ENCODE measurements at places on chromosomes 7 and 10.
A peak's percentile ranks its signal among the peaks of the same experiment; 100 is the strongest.

DNA sequence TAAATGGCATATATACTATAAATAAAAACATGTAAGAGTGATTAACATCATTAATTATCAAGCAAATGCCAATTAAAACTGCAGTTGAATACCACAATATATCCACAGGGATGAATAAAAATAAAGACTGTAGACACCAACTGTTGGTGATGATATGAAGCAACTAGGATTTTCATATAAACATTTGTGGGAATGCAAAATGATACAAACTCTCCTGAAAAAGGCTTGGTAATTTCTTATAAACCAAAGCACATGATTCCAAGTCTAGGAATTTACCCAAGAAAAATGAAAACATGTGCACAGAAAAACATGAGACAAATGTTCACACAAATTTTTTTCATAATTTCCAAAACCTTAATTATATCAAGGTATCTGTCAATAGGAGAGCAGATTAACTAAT is 448.1 kb downstream of the ETV1 start:
- DNase-seq: no peak

DNA sequence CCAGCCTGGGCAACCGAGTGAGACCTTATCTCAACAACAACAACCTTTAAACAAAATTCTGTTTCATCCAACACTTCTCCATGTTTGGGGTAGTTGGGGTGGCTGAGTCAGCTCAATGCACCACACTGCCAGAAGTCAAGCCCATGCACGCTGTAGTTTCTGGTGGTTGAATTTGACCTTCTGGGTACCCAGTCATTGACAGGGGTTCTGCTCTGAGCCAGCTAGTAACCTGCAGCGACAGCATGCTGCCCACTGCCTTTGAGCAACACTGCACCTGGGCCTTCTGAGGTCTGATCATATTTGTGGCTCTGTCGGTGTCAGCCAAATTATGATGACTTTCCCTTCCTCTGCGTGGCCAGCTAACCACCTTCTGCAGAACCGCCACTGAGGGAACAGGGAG is 84.6 kb upstream of the ZNF438 start:
- DNase-seq: no peak

DNA sequence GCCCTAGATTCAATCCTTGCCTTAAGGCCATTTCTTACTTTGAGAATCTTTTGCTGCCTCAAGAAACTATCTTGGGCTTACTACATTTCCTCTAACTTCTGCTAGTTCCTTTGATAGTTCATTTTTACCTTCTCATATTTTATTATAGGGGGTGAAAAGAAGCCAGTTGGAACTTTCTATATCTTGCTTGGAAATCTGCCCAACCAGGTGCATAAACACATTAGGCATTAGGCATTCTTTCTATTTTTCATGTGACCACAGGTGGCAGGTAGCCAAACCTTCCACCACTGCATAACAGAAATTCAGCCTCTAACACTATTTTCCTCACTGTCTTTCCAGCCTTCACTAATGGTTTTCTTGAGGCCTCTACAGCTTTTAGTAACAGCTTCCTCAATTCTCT is 300.0 kb upstream of the SP8 start:
- no peak for DNase-seq

GRCh38 chr7:50333221-50333651 is 28.7 kb downstream of the IKZF1 start:
- peak; percentile 52 for DNase-seq

- no peak for DNase-seq
Observed at GRCh38 chr10:5512881-5513612, 11.7 kb upstream of the CALML3 start.

DNA sequence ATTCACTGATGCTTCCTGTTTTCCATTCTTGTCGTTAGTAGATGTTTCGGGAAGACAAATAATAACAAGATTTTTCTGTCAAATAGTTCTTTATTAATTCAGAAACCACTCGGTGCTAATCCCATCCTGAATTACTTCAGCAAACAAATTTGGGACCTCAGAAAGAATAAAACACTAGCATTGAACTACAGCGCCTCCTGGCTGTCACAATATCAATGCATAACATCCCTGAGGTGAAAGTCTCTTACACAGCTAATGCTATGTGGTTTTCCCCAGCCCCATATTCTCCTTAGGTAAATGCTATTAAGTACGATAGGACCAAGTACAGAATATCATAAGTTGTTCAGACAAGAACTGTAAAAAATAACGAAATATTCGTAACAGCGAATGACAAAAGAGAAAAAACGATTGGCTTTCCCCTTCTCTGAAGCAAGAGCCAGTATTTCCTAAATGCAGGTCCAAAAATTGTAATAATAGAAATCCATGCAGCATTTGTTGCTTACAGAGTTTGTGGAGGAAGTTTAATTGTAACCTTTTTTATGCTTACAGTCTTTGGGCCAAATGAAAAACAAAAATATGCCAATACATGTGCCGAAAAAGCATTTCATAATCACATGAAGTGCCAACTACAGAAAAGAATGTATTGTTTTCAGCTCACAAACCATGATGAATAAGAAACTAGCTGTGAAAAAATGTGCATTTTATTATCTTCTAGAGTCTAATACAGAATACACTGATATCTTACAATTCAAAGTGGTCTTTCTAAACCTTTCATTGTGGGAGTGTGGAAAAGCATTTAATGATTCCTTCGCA is 47.3 kb downstream of the MYPN start:
- peak; percentile 67 for DNase-seq

- no peak for DNase-seq
Observed at GRCh38 chr7:107833684-107834106, 30.7 kb upstream of the SLC26A3 start.

DNA sequence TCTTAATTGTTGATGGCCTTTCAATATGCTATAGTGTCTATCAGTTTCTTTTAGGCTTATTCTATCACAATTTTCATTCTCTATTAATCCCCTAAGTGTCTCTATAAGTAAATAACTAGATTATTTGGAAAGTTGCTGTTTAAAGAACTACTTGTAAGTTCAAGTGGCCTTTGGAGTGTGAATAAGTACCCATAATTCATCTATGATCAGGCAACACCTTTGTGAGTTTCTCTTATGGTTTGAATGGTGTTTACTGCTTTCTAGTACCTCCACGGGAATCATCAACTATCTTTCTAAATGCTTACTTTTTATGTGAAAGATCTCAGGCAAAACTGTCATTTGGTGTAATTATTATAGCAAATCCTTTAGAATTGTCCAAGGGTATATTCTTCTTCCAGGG is 166.7 kb downstream of the POU6F2 start:
- DNase-seq: no peak

DNA sequence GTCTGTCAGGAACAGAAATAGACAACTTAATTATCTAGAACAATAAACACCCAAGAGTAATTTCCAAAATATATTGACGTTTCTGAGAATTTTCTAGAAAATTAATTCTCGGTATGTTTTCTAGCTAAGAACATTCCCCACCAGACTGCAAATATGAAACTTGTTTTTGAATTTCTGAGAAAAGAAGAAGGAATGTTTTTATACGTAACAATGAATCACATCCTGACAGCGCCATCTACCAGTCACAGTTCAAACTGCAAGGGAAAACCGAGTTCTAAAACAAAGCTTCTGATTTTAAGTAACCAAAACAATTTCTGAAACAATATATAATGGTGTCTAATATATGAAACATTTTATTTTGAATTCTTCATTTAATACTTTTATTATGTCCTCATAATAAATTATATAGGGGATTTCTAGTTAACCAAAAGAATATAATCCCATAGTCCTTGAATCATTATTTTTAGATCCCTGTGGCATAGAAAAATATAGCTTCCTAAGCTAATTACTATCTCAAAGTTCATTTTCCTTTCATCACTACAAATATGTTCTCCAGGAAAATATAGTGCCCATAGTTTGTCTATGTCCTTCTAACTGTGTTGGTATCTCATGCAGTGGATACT is 34.5 kb upstream of the MEOX2 start:
- DNase-seq: no peak

DNA sequence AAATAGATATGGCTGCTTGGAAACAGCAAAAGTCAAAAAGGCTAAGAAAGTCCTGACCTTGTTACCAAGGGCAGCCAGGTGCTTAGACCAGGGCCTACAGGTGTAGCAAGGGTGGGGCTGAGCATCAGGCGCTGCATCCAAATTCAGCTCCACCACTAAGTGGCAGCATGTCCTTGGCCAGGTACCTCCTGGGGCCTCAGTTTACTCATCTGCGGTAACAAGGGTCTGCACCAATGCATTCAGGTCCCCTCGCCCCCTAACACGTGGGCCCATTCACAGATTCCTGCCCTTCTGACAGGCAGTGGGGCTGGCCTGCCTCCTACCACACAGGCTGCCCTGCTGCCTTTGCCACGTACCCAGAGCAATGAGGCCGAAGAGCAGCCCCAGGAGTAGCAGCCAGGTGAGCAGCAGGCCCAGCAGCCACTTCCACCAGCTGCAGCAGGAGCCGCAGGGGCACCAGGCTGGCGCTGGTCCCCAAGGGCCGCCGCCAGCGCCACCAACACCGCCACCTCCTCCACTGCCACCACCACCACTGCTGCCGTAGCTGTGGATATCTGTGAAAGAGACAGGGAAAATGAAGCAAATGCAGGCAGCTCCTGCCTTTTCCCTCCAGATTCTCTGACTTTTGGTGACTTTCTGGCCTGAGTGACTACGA is 28.9 kb downstream of the COL17A1 start:
- no peak for DNase-seq

GRCh38 chr7:37546677-37547076 is 98.0 kb upstream of the ELMO1 start:
- no peak for DNase-seq

DNA sequence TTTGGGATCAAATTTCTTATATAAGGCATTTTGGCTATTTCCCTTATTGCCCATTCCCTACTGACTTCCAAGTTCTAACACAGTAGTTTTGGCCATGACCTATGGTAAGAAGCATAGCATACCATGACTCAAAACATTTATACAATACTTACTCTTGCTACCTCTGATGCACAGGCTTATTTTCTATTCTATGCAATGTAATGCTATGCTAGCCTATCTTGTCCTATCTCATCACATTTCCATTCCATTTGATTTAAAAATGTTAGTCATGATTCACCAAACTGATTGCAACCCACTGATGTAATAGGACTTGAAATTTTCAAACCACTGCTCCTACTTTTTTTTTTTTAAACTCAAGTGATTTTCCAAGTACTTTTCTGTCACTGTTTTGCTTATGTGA is 658.5 kb downstream of the TYW1 start:
- no peak for DNase-seq

DNA sequence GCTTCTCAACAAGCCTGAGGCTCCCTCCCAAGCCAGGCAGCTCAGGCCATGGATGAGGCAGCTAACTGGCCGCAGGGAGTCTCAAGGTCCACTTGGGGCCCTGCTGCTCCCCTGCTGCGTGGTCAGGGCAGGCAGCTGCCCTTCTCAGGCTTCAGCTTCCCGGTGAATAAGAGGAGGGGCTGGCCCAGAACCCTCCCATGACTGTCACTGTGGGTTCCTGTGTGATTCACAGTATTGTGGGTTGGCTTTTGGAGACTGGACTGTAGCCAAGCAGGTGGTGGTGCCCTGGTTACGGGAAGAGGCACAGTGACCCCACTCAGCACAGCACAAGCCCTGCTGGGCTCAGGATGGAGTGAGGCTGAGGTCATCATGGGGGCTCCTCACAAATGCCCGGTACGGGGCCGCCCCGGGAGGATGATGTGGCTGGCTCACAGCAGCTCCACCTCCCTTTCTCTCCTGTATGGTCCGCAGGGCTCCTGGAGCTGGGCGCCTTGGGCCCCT is 189.8 kb downstream of the HECW1 start:
- DNase-seq: no peak

Data from CD8-positive, alpha-beta T cell (primary cell).